ENCODE measurements at places on chromosomes 4 and X.

DNA sequence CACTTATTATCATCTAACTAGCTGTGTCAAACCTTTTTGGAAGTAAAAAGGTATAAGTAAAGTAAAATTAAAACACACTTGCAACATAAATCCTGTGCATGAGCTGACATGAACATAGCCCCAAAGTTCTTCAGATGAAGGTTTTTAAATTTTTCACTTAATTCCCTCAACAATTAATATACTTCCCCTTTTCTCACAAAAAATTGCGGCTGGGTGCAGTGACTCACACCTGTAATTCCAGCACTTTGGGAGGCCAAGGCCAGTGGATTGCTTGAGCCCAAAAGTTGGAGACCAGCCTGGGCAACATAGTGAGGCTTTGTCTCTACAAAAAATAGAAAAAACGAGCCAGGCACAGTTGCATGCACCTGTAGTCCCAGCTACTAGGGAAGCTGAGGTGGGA is 16.8 kb downstream of the RASGEF1B start:
- no peak for DNase-seq
- H3K27ac ChIP-seq, result no peak overlapping the region
- H3K4me3 ChIP-seq, result no peak overlapping the region

DNA sequence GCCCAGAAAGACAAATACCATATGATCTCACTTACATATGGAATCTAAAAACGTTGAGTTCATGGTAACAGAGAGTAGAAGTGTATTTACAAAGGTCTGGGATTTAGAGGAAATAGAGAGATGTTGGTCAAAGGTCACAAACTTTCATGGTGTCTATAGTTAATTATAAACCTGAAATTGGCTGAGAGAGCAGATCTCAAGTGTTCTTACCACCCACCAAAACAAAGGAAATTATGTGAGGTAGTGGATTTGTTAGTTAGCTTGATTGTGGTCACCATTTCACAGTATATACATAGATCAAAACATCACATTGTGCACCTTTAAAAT is 186.8 kb downstream of the NWD2 start:
- H3K4me3 ChIP-seq, result no peak overlapping the region
- no peaks in the 10 kb centered on the region for H3K27me3 ChIP-seq
- no peaks in the 10 kb centered on the region for H3K36me3 ChIP-seq
- H3K27ac ChIP-seq, result no peak overlapping the region
- H3K4me1 ChIP-seq, result no peaks in the 10 kb centered on the region
- DNase-seq, result no peak

- no peak overlapping the region for H3K4me3 ChIP-seq
- no peaks in the 10 kb centered on the region for H3K4me1 ChIP-seq
- DNase-seq, result peak; percentile 18
- no peaks in the 10 kb centered on the region for H3K27me3 ChIP-seq
Observed at GRCh38 chr4:48877827-48878535, 28.6 kb downstream of the OCIAD2 start.

GRCh38 chrX:56802921-56803849 is 74.1 kb downstream of the NBDY start:
- H3K27me3 ChIP-seq, result no peaks in the 10 kb centered on the region
- H3K4me1 ChIP-seq, result peaks cover 37% of the 10 kb centered on the region
- DNase-seq, result no peak

- no peaks in the 10 kb centered on the region for H3K27me3 ChIP-seq
- H3K4me3 ChIP-seq, result no peak overlapping the region
- H3K4me1 ChIP-seq, result no peaks in the 10 kb centered on the region
- no peaks in the 10 kb centered on the region for H3K36me3 ChIP-seq
Observed at GRCh38 chr4:156495091-156495490, 476.5 kb downstream of the PDGFC start.

Data from thymus (tissue), 14 donors.